ENCODE measurements at places on chromosomes 1 and 21.

DNA sequence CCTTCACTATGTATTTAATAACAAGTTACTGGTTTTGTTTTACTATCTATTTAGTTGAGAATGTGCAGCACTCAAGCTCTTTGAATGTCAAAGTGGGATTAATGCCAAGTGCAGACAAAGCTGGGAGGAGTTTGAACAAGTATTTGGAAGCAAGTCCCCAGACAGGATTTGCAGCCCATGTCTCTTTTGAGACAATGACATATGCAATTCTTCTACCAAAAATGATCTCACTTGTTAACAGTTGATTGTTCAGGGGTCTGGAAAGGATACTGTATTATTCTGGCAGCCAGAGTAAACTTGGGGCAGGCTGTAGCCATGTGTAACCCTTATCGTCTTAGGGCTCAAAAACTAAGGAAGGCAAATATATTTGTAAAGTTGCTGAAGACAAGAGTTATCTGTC, 15.8 kb downstream of the COLGALT2 start:
- no peak overlapping the region for H3K4me3 ChIP-seq
- no peaks in the 10 kb centered on the region for H3K27me3 ChIP-seq
- no peak for DNase-seq
- no peak overlapping the region for H3K27ac ChIP-seq
- peaks cover 15% of the 10 kb centered on the region for H3K4me1 ChIP-seq

DNA sequence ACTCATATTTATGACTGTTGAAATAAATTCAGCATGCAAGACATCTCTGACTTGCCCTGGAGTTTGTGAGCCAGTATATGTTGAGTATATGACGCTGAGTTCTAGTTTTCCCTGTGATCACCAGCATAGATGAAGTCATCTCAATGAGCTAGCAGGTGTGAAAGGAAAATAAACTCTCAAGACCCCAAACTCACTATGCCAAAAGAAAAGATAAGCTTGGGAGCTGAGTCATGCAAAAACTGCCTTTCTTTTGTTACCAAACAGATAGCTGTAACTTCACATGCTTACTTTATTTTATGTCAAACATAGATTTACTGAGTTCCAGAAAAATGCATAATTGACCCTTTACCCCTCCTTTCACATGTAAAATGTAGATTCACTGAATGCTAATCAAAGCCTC, 52.9 kb downstream of the SERBP1 start:
- H3K36me3 ChIP-seq = no peaks in the 10 kb centered on the region
- H3K4me1 ChIP-seq = peaks cover 36% of the 10 kb centered on the region
- no peak for DNase-seq
- H3K27me3 ChIP-seq = no peaks in the 10 kb centered on the region
- no peak overlapping the region for H3K27ac ChIP-seq

DNA sequence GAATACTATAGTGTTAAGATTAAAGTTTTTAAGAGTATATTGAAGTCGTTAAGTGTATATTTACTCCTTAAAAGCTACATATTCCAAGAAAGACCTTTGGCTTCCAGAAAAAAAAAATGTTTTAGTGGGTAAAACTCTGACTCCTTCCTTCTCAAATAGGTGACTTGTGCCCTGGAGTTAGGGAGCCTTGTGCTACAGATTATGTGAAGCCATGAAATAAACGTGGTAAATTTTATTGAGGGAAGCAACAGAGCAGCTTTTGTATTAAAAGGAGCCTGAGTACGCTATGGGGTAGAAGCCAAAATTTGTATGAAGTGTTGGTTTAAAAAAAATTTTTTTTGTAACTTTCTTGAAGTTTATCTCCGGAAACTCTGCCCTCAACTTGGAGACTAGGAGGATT, 994 bp downstream of the RO60 start:
- no peak for DNase-seq
- H3K27me3 ChIP-seq = no peaks in the 10 kb centered on the region
- peak overlapping the region; percentile 95 for H3K4me3 ChIP-seq
- H3K27ac ChIP-seq = peak overlapping the region; percentile 100
- peaks cover 33% of the 10 kb centered on the region for H3K4me1 ChIP-seq

DNA sequence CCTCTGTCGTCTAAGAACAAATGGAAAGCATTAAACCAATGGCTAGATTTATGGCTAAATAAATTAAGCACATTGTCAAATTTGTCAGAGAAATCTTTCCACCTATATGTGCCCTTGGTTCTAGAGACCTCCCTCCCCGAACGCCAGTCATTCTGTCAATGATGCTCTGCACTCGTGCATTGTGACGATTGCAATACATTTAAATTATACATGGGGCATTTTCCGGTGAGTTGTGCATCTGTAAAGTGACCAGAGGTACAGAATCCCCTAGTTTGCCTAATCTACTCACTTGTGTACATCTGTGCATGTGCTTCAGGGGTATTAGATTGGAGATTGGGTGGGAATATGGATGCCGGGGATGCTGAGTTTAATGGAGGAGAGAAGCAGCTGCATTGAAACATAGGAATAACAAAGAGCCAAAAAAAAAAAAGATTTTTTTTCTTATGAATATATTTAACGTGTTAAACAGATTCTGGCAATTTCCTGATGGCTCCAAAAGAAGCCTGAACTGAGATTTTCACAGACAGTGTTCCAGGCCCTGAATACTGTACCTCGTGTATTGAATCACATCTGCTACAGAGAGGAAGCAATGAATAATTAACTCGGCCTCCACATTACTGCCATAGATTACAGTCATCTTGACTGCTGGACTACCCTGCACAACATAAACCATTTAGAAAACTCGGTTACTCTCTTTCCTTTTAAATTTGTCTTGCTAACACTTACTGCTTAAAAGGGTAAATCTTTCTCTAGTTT, 149.0 kb upstream of the C1orf87 start:
- H3K4me1 ChIP-seq = no peaks in the 10 kb centered on the region
- no peak for DNase-seq
- no peaks in the 10 kb centered on the region for H3K36me3 ChIP-seq
- H3K27me3 ChIP-seq = no peaks in the 10 kb centered on the region
- H3K4me3 ChIP-seq = no peak overlapping the region
- no peak overlapping the region for H3K27ac ChIP-seq

GRCh38 chr1:161207173-161207572, 5.0 kb downstream of the NDUFS2 start:
- peak overlapping the region; percentile 55 for H3K27ac ChIP-seq
- no peak overlapping the region for H3K4me3 ChIP-seq
- H3K36me3 ChIP-seq = peaks cover 87% of the 10 kb centered on the region
- H3K4me1 ChIP-seq = peaks cover 35% of the 10 kb centered on the region
- DNase-seq = no peak
- no peaks in the 10 kb centered on the region for H3K27me3 ChIP-seq

- peaks cover 27% of the 10 kb centered on the region for H3K4me1 ChIP-seq
- no peak for DNase-seq
- H3K27ac ChIP-seq = no peak overlapping the region
- no peak overlapping the region for H3K4me3 ChIP-seq
- H3K27me3 ChIP-seq = no peaks in the 10 kb centered on the region
- H3K36me3 ChIP-seq = peaks cover 14% of the 10 kb centered on the region
Observed at GRCh38 chr1:66371233-66372005, 162.5 kb upstream of the SGIP1 start.

DNA sequence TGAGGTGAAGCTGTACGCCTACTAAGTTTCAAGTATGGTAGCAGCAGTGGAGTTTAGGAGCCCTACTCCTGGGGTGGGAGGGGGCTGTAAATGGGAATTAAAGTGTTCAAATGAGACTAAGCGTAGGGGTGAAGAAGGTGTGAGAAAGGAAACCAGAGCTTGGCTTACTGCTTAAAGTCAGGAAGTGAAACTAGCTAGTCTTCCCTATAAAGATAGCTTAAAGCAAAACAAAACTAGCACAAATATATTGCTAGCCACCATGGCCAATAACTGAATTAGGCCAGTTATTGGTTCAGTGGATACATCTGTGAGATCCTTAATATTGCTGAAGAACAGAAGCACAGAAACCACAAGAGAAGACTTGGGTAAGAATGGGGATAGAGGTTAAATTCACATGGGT, 492.2 kb upstream of the PKN2 start:
- H3K4me1 ChIP-seq = no peaks in the 10 kb centered on the region
- H3K27ac ChIP-seq = no peak overlapping the region
- no peak for DNase-seq
- no peak overlapping the region for H3K4me3 ChIP-seq

GRCh38 chr1:67061266-67061665, 7.3 kb upstream of the SLC35D1 start:
- H3K4me1 ChIP-seq = no peaks in the 10 kb centered on the region
- H3K4me3 ChIP-seq = no peak overlapping the region
- H3K27me3 ChIP-seq = no peaks in the 10 kb centered on the region
- H3K36me3 ChIP-seq = no peaks in the 10 kb centered on the region

DNA sequence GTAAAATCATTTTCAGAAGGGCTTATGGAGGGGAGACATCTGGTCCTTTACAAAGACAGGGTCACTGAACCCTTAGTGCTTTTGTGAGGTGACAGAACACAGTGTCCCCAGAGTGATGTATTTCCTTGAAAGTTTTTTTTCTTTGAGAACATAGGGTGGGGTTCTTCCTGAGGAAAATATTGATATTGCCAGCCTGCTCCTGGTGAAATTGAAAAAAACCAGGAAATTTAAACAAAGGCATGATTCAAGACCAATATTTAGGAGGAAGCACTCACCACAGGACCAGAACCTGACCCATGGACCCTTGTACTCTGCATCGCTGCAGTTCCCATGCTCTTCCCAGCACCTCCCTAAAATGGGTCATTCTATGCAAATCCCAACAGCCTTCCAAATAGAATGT, 63.7 kb downstream of the ST6GALNAC3 start:
- H3K27me3 ChIP-seq = no peaks in the 10 kb centered on the region
- H3K4me3 ChIP-seq = no peak overlapping the region
- no peaks in the 10 kb centered on the region for H3K36me3 ChIP-seq
- H3K4me1 ChIP-seq = peaks cover 4% of the 10 kb centered on the region
- no peak overlapping the region for H3K27ac ChIP-seq

GRCh38 chr1:20719261-20719660, 1.5 kb upstream of the KIF17 start:
- H3K27ac ChIP-seq = no peak overlapping the region
- no peak overlapping the region for H3K4me3 ChIP-seq
- DNase-seq = peak; percentile 28

DNA sequence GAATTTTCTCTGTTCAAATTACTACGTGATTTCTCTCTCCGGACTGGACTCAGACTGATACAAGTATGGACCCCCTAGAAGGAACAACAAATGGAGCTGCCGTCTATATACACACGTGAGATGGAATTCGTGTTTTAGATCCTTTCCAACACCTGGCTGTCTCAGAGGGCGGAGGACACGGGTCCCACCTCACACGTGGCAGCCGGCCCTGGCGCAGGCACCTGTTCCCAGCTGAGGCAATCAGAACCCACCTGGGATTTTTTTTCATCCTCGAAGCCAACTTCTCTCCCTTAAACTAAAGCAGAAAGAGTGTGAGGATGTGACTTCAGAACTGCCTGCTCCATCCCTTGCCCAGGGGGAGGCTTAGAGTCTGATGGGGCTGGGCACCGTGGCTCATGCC, 34.1 kb upstream of the SCCPDH start:
- peaks cover 15% of the 10 kb centered on the region for H3K4me1 ChIP-seq
- no peak overlapping the region for H3K27ac ChIP-seq
- no peak for DNase-seq
- H3K36me3 ChIP-seq = no peaks in the 10 kb centered on the region

DNA sequence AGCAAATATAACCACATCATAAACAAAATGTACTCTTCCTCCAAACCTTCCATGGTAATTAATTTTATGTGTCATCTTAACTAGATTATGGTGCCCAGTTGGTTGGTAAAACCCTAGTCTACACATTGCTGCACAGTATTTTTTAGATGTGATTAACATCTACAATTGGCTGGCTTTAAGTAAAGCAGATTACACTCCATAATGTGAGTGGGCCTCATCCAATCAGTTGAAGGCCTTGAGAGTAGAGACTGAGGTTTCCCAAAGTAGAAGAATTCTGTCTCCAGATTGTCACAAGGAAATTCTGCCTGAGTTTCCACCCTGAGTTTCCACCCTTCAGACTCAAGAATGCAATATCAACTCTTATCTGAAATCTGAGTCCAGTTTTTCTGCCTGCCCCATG, 128.4 kb upstream of the USP25 start:
- peaks cover 8% of the 10 kb centered on the region for H3K4me1 ChIP-seq
- H3K27ac ChIP-seq = no peak overlapping the region
- no peaks in the 10 kb centered on the region for H3K36me3 ChIP-seq
- DNase-seq = no peak
- H3K4me3 ChIP-seq = no peak overlapping the region

DNA sequence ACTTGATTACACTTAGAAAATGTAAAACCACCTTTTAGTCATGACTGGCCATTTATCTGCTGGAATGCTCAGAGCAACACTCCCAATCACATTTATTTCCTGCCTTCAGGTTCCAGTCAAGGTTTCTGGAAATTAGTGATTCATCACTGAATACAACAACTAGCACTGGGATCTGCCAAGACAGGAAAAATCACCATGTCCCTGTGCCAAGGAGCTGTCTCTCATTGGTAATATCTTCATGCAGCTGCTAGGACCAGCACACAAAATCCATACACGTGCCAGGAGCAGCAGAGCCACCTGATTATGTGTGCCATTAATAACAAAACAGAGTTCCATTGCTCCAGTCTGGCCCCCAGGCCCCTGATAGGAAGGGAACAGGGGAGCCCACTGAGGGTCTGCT, 194.6 kb downstream of the TNR start:
- H3K27ac ChIP-seq = no peak overlapping the region
- H3K27me3 ChIP-seq = peaks cover 6% of the 10 kb centered on the region
- H3K4me3 ChIP-seq = no peak overlapping the region
- no peaks in the 10 kb centered on the region for H3K4me1 ChIP-seq

- H3K36me3 ChIP-seq = no peaks in the 10 kb centered on the region
- H3K4me3 ChIP-seq = no peak overlapping the region
- peaks cover 15% of the 10 kb centered on the region for H3K4me1 ChIP-seq
- H3K27ac ChIP-seq = no peak overlapping the region
Observed at GRCh38 chr1:197904126-197904787, 1.8 kb downstream of the C1orf53 start.

DNA sequence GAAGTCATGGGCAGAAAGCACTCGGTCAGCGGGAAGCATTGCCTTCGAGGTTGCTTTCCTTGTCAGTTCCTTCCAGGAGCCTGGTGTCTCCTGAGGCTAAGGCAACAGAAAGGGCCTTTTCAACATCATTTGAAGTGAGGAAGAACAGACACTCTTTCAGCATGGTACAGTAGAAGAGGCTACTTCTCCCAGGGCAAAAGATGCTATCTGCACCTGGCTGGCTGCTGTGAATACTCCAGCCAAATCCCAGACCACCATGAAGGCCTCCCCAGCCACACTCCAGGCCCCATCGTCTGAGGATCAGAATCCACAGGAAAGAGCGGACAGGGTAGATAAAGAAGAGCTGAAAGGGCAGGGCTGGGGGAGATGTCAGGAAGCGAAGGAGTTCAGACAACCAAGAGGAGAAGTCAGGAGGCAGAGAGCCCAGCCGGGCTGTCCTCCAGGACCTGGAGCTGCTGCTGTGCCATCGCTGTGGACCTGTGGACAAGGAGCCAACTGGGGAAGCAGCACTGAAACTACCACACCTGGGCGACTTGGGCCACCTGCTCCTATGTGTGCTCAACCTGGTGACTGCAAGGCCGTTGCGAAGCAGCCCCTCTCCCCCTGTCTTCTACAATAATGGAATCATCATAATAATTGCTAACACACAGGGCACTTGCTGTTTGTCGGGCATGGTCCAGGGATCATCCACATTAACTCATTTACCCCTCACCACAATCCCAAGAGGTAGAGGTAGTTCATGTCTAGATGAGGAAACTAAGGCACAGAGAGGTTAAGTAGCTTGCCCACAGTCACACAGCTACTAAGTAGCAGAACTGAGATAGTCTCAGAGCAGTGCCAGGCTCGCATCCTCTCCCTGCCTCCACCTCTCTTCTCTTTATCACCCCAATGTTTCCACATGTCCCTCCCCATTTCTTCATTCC, 88.0 kb upstream of the ZBTB40 start:
- H3K27me3 ChIP-seq = peaks cover 29% of the 10 kb centered on the region
- H3K36me3 ChIP-seq = no peaks in the 10 kb centered on the region
- H3K27ac ChIP-seq = no peak overlapping the region
- no peak for DNase-seq
- no peak overlapping the region for H3K4me3 ChIP-seq

Data from suprapubic skin (tissue), 4 donors.